Epithelial cell of alveolus of lung (primary cell): ENCODE measurements at places on chromosomes 3 and 15. TPM values are rescaled to one million over a fixed set of nuclear protein-coding genes. Genes with fewer than 3 reads are reported as not detected.

The RAB6B gene
- 0.40 and 0.65 TPM in 2 replicates for total RNA-seq

The CCR9 gene
- not detected in 2 replicates for total RNA-seq

The SKOR1 gene
- total RNA-seq, result 0.13 and 1.5 TPM in 2 replicates

The PAQR9 gene
- total RNA-seq, result 0.13 TPM in 1 of 2 replicates, not detected in the other

The FHIT gene
- 1.3 and 9.4 TPM in 2 replicates for total RNA-seq

The RHOV gene
- total RNA-seq, result not detected in 2 replicates

The CFAP20DC gene
- 0.64 and 2.8 TPM in 2 replicates for total RNA-seq

The TMIE gene
- 7.3 TPM in 1 of 2 replicates, not detected in the other for total RNA-seq

The RETNLB gene
- total RNA-seq, result not detected in 2 replicates

The MGLL gene
- total RNA-seq, result 8.5 and 54.0 TPM in 2 replicates

The SCAP gene
- total RNA-seq, result 51.7 and 85.9 TPM in 2 replicates

The KLHL25 gene
- 4.3 and 4.7 TPM in 2 replicates for total RNA-seq

The FANCD2OS gene
- not detected in 2 replicates for total RNA-seq

The SLC28A2 gene
- total RNA-seq, result not detected in 2 replicates

The LIPH gene
- under 0.01 and 0.78 TPM in 2 replicates for total RNA-seq

The KLF15 gene
- 2.1 and 9.5 TPM in 2 replicates for total RNA-seq

The RTP3 gene
- total RNA-seq, result not detected in 2 replicates

The C3orf20 gene
- total RNA-seq, result under 0.01 TPM in 1 of 2 replicates, not detected in the other

The LSAMP gene
- total RNA-seq, result 1.6 and 16.1 TPM in 2 replicates

The EPHA3 gene
- total RNA-seq, result 0.40 and 0.78 TPM in 2 replicates

The CHDH gene
- total RNA-seq, result under 0.01 TPM in 2 replicates

The ZBED2 gene
- total RNA-seq, result 0.39 TPM in 1 of 2 replicates, not detected in the other

The DLL4 gene
- total RNA-seq, result 0.88 and 3.1 TPM in 2 replicates

The CILP gene
- total RNA-seq, result under 0.01 and 0.08 TPM in 2 replicates

The ARRDC4 gene
- 6.9 and 22.7 TPM in 2 replicates for total RNA-seq

The MYZAP gene
- 0.72 and 0.78 TPM in 2 replicates for total RNA-seq

The AQR gene
- total RNA-seq, result 19.9 and 22.0 TPM in 2 replicates

The CRTAP gene
- total RNA-seq, result 208 and 532 TPM in 2 replicates

The LRRC31 gene
- total RNA-seq, result not detected in 2 replicates

The TUSC7 gene
- not detected in 2 replicates for total RNA-seq

The FBXW12 gene
- not detected in 2 replicates for total RNA-seq

The SERPINI2 gene
- not detected in 2 replicates for total RNA-seq

The GNB4 gene
- total RNA-seq, result 47.5 and 50.4 TPM in 2 replicates

The LYZL4 gene
- not detected in 2 replicates for total RNA-seq

The TMEM44 gene
- total RNA-seq, result 5.1 and 15.0 TPM in 2 replicates

The RBP2 gene
- total RNA-seq, result not detected in 2 replicates

The GATM gene
- total RNA-seq, result 0.13 and 0.96 TPM in 2 replicates

The NAALADL2 gene
- total RNA-seq, result 2.4 and 4.4 TPM in 2 replicates

The ABHD2 gene
- total RNA-seq, result 37.4 and 47.3 TPM in 2 replicates

The ITGA11 gene
- 2.0 and 16.5 TPM in 2 replicates for total RNA-seq

The ATP1B3 gene
- 30.3 and 56.5 TPM in 2 replicates for total RNA-seq

The FILIP1L gene
- 12.6 and 42.7 TPM in 2 replicates for total RNA-seq

The GOLGA8H gene
- not detected in 2 replicates for total RNA-seq
